ENCODE measurements at places on chromosomes 16 and 17. TPM values are rescaled to one million over a fixed set of nuclear protein-coding genes. Genes with fewer than 3 reads are reported as not detected.
A peak's percentile ranks its signal among the peaks of the same experiment; 100 is the strongest.

The AOC3 gene
- 1.5 TPM for total RNA-seq

The SLC2A4 gene
- total RNA-seq = 1.2 TPM

The ADGRG3 gene
- not detected for total RNA-seq

The IKZF3 gene
- 0.29 TPM for total RNA-seq

The RPRML gene
- 0.43 TPM for total RNA-seq

The C16orf95 gene
- 6.3 TPM for total RNA-seq

The SLC43A2 gene
- 28.6 TPM for total RNA-seq

The CACNG1 gene
- 0.24 TPM for total RNA-seq

The CD79B gene
- total RNA-seq = not detected

The MPV17L gene
- 7.6 TPM for total RNA-seq

- DNase-seq = no peak
- no peaks in the 10 kb centered on the region for H3K4me1 ChIP-seq
- no peak overlapping the region for H3K27ac ChIP-seq
- H3K36me3 ChIP-seq = no peaks in the 10 kb centered on the region
Observed at GRCh38 chr17:3788200-3788599, 12.8 kb downstream of the ITGAE start.

GRCh38 chr17:8713315-8713714, 31.3 kb downstream of the CCDC42 start:
- H3K36me3 ChIP-seq = no peaks in the 10 kb centered on the region
- H3K27me3 ChIP-seq = no peaks in the 10 kb centered on the region
- no peak overlapping the region for H3K27ac ChIP-seq
- DNase-seq = no peak
- H3K4me1 ChIP-seq = peaks cover 12% of the 10 kb centered on the region

DNA sequence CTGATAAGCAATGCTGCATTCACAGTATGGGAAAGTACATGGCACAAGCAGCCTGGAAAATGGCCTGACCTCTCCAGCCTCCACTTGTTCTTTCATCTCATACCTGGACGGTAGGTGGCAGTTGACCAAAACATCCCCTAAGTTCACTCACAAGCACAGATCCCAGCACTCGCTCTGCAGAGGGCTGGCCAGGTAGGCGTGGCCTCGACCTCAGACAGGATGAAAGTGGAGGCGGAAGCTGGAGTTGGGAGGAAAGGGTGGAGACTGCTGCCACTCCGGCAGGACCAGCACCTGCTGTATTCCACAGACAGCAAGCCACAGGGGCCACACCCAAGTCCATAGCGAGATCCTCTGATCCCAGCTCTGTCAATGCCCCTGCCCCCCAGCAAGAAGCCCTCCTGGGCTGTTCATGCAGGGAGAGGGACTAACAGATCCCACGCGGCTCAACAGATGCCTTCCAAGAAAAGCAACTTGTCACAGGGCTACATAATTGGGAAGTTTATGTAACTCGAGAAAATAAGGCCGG, 31.3 kb downstream of the ZCCHC14 start:
- peak overlapping the region; percentile 69 for H3K4me3 ChIP-seq
- peaks cover 6% of the 10 kb centered on the region for H3K36me3 ChIP-seq
- no peak for DNase-seq
- H3K27ac ChIP-seq = peak overlapping the region; percentile 83
- peaks cover 43% of the 10 kb centered on the region for H3K4me1 ChIP-seq
- H3K27me3 ChIP-seq = no peaks in the 10 kb centered on the region

DNA sequence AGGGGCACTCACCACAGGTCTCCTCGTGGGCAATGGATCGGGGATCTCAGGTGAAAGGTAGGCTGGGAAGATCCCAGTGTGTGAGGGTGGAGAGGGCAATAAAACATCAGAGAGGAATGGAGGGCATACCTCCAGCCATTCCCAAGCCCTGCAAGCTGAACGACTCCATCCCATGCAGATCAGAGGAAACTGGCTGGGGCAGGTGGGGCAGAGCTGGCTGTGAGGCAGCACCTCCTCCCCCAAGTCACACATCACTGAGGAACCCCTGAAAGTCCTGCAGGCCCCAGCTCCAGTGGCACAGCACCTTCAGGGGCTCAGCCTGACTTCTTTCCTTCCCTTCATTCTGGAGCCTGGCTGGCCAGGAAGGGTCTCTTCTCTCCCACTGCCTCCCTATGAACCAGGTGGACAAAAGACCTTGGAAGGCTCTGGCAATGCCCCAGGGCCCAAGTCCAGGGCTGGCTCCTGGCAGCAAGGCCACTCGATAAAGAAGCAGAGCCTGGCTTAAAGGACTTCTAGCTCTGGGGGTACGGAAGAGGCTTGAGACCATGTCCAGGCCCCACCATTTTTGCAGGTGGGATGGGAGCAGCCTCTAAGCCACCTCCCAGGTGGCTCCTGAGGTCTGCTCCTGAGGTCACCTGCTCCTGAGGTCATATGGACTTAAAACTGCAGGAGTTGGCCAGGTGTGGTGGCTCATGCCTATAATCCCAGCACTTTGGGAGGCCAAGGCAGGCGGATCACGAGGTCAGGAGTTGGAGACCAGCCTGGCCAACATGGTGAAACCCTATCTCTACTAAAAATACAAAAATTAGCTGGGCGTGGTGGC, 13.5 kb upstream of the TMEM208 start:
- no peak overlapping the region for H3K27ac ChIP-seq
- no peak for DNase-seq
- no peaks in the 10 kb centered on the region for H3K27me3 ChIP-seq
- H3K4me1 ChIP-seq = no peaks in the 10 kb centered on the region

GRCh38 chr16:84746875-84747274, 47.1 kb downstream of the USP10 start:
- H3K4me3 ChIP-seq = no peak overlapping the region
- DNase-seq = no peak
- peaks cover 33% of the 10 kb centered on the region for H3K4me1 ChIP-seq
- H3K27ac ChIP-seq = no peak overlapping the region
- H3K36me3 ChIP-seq = peaks cover 17% of the 10 kb centered on the region

GRCh38 chr16:55014022-55014421, 83.4 kb downstream of the IRX5 start:
- H3K36me3 ChIP-seq = no peaks in the 10 kb centered on the region
- peaks cover 4% of the 10 kb centered on the region for H3K4me1 ChIP-seq
- no peak overlapping the region for H3K27ac ChIP-seq

GRCh38 chr16:16021988-16022682, 72.7 kb downstream of the ABCC1 start:
- peak overlapping the region; percentile 31 for H3K4me3 ChIP-seq
- no peaks in the 10 kb centered on the region for H3K27me3 ChIP-seq
- H3K4me1 ChIP-seq = peaks cover 40% of the 10 kb centered on the region
- H3K27ac ChIP-seq = peak overlapping the region; percentile 80
- H3K36me3 ChIP-seq = peaks cover 10% of the 10 kb centered on the region
- DNase-seq = peak; percentile 69

- no peak overlapping the region for H3K27ac ChIP-seq
- no peaks in the 10 kb centered on the region for H3K36me3 ChIP-seq
- no peak for DNase-seq
- no peak overlapping the region for H3K4me3 ChIP-seq
Observed at GRCh38 chr16:86355951-86356350, 154.4 kb upstream of the FOXF1 start.

DNA sequence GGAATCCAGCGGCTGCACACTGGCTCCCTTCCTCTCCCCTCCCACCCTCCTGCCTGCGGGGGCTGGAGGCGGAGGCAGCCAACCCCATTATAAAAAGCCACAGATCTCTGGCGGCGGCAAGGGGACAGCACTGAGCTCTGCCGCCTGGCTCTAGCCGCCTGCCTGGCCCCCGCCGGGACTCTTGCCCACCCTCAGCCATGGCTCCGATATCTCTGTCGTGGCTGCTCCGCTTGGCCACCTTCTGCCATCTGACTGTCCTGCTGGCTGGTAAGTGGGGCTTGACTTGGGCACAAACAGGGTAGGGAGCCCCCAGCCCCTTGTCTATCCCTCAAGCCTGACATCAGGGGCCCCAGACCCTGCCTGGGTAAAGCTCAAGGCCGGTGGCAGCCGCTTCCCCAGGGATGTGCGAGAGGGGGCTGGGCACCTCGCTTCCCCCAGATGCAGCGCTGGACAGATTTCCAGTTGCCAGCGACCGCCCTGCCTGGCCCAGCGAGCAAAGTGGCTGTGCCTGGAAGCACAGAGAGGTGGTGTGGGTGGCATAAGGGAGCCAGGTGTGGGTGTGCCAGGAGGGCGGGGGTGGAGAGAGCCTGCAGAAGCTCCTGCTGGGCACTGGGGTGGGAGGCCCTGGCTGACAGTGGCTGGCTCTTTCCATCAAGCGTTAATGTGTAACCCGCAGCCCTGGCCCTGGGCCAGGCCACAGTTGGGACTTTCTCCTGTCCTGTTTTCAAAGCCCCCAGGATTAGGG, at the start of gene CX3CL1:
TSS of gene CX3CL1 (plus strand) at position 119 of the 745 bp plus-strand sequence. CDS start at position 198, 79 bp downstream.
- H3K4me3 ChIP-seq = peak within 1 kb of the TSS; percentile 78
- peaks cover 17% of the 10 kb centered on the region for H3K4me1 ChIP-seq
- H3K27me3 ChIP-seq = no peaks in the 10 kb centered on the region
- peak within 1 kb of the TSS; percentile 23 for H3K27ac ChIP-seq
- peak; percentile 78 for DNase-seq

DNA sequence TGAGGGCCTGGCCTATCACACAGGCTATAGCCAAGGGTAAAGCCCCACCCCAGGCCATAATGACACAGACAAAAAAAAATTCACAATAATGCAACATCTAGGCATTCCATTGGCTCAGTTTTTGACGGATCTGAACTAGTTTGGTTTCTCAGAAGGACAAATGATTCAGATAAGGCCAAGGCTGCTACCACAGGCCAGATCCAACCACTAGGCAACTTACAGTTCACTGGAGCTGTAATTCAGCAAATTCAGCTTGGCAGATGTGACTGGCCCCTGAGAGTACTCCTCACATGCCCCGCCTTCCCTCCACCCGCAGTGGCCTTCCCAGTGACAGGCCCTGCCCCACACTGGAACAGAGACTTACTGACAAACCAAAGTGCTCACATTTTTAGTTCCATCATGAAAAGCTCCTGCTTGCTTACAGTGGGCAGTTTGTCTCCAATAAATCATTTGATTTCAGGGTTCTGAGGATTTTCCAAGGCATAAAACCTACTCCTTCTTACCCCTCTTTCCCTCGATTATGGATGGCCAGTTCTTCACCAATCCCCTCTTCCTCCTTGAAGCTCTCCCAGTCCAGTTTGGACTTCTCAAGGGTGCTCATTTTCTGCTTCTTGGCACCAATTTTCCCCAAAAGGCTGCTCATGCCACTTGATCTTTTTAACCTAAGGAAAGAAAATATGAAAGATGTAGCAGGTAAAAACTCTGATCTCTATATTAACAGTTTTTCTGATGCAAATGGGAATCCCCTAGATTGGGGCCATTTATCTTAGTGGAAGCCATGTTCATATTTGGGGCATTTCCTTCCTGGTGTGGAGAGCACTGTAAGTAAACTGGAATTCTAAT, 53.3 kb upstream of the BCAR1 start:
- H3K27me3 ChIP-seq = no peaks in the 10 kb centered on the region
- no peak for DNase-seq
- peak overlapping the region; percentile 92 for H3K27ac ChIP-seq
- peak overlapping the region; percentile 59 for H3K4me3 ChIP-seq

DNA sequence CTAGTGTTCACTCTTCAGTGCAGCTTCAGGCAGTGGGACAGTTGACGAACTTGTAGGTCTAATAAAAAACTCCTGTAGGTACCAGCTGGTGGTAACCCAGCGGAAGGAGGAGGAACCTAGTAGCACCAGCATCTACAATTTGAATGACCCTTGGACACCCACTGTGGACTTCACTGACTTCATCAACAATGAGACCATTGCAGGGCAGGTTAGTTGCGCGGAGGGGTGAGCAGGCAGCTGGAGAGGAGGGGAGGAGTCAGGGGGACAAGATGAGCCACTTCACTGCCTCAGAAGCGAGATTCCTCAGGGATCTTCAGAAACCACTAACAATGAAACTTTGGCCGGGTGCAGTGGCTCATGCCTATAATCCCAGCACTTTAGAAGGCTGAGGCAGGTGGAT, 22.3 kb downstream of the AOC3 start:
- no peaks in the 10 kb centered on the region for H3K4me1 ChIP-seq
- no peak for DNase-seq
- no peak overlapping the region for H3K27ac ChIP-seq
- H3K4me3 ChIP-seq = no peak overlapping the region
- peaks cover 3% of the 10 kb centered on the region for H3K36me3 ChIP-seq
- peaks cover 33% of the 10 kb centered on the region for H3K27me3 ChIP-seq

DNA sequence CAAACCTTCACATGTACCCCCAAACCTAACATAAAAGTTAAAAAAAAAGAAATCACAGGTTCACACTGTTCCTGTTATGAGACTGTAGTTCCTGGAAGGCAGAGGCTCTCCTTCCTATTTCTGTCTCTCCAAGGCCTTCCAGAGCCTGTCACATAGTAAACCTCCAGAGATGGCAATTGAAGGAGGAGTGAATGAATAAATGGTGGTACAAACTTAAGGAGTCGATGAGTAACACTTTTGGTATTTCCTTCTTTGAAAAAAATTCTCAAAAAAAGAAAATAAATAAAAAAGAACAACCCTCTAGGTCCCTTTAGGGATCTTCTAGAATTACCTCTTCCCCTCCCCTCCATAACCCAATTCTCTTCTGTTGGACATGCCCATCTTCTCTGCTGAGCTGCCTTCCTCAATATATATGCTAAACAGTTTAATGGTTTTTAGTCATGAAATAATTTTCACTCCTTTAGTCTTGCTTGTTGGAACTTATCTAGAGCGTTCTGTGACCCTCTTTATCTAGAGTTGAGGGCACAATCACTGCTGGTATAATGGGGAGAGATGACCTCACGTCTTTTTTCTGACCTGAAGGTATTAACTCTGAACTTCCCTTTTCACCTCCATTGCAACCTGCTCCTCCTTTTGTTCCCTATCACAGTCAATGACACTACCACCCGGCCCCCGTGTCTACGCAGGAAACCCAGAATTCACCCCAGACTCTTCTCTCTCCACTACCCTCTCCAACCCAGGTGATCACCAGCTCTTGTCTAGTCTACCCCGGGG, 1.7 kb upstream of the TAF15 start:
- H3K4me3 ChIP-seq = peak overlapping the region; percentile 94
- peak overlapping the region; percentile 96 for H3K27ac ChIP-seq
- H3K27me3 ChIP-seq = no peaks in the 10 kb centered on the region
- no peaks in the 10 kb centered on the region for H3K36me3 ChIP-seq
- H3K4me1 ChIP-seq = peaks cover 21% of the 10 kb centered on the region

GRCh38 chr17:12709063-12709462, 43.4 kb downstream of the MYOCD start:
- H3K36me3 ChIP-seq = no peaks in the 10 kb centered on the region
- H3K4me1 ChIP-seq = peaks cover 11% of the 10 kb centered on the region
- no peak overlapping the region for H3K27ac ChIP-seq
- no peak for DNase-seq

- no peak overlapping the region for H3K27ac ChIP-seq
- peaks cover 11% of the 10 kb centered on the region for H3K4me1 ChIP-seq
Observed at GRCh38 chr17:39627047-39627711, 427 bp downstream of the PPP1R1B start.
